GOT3 (cell line): ENCODE measurements at places on chromosomes 3 and 15.

- no peak for DNase-seq
Measured at GRCh38 chr3:125594125-125594524, 1.2 kb downstream of the OSBPL11 start.

- no peak for DNase-seq
Measured at GRCh38 chr3:37729119-37729518, 132.6 kb upstream of the CTDSPL start.

DNA sequence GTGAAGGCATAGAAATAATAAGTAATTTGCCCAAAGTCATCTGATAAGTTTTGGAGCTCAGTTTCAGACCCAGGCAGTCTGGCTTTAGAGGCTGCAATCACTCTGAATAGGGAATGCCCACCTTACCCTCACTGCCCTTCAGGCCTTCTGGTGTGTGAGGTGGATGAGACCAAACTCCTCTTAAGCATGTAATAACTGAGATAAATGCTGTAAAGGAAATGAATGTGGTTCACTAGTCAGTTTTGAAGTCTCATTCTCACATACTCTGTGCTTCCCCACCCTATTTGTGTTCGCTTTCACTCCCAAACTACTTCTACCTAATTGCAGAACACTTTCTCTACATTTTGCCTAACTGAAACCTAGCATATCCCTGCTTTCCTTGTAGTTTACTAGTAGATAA lies 144.1 kb downstream of the FILIP1L start:
- no peak for DNase-seq

- no peak for DNase-seq
Measured at GRCh38 chr3:13896473-13897154, 16.7 kb upstream of the WNT7A start.

GRCh38 chr3:136995652-136996051 lies 37.9 kb downstream of the IL20RB start:
- DNase-seq = no peak

- no peak for DNase-seq
Measured at GRCh38 chr3:11570789-11571495, 72.8 kb downstream of the VGLL4 start.

DNA sequence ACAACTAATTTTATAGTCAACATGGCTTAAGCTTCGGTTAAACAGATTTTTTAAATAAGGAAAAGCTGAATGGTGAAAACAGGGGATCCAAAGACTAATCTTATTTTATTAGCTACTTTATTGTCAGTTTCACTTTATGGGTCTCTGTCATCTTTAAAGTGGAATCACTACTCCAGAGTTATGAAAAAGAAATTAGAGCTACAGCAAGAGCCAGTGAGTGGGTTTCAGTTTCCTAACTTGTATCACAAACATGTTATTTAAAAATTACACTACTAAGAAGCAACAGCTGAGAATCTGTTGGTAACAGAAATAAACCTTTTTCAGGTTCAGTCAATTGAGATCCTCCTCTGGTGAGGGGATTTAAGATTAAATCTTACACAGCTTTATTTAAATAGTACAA lies 10.0 kb downstream of the PHC3 start:
- DNase-seq = no peak

GRCh38 chr3:25594007-25594502 lies 70.7 kb downstream of the TOP2B start:
- DNase-seq = no peak

GRCh38 chr15:32802286-32802936 lies 84.6 kb downstream of the GREM1 start:
- no peak for DNase-seq

DNA sequence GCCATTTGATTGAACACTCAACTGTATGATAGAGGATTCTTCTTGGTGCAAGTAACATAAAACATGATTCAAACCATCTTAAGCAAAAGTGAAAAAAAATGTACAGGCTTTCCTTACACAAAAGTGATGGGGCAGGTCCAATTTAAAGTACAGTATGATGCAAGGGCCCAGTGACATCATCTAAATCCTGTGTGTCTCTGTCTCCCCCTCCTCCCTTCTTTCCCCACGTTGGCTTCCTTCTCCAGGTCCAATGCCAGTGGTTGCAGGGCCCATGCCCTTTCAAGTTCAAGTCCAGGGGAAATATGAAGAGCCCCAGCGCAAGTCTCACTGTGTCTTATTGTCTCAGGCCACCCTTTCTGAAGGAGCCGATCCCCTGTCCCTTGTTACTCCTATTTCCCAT lies 332.3 kb downstream of the SHQ1 start:
- no peak for DNase-seq

DNA sequence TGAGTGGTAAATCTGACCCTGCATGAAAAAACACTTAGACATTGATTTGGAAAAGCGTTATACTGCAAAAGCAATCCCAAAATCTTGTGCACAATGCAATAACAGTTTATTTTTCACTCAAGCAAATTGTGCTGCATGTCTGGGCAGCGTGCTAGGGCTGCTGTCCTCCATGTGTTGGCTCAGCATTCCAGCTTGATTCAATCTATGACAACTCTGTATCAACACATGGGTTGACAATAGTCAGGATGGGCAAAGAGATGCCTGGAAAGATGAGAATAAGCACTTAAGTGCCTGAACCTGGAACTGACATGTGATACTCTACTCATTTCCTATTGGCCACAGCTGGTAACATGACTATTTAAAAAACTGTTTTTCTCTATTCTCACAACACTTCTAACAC lies 51.8 kb downstream of the DUT start:
- no peak for DNase-seq

DNA sequence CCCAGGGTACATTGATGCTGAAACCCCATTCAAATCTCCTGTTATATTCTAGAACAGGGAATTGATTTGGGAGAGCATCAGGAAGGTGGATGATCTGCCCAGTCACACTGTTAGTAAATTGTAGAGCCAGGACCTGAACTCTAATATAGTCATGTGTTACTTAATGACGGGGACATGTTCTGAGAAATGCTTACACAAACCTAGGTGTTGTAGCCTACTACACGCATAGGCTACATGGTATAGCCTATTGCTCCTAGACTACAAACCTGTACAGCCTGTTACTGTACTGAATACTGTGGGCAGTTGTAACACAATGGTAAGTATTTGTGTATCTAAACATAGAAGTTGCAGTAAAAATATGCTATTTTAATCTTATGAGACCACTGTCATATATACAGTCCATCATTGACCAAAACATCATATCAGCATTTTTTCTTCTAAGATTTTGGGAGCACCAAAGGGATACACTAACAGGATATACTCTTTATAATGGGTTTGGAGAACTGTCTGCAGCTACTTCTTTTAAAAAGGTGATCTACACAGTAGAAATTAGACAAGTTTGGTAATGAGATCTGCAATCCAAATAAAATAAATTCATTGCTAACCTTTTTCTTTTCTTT lies 5.8 kb downstream of the B2M start:
- DNase-seq = no peak

DNA sequence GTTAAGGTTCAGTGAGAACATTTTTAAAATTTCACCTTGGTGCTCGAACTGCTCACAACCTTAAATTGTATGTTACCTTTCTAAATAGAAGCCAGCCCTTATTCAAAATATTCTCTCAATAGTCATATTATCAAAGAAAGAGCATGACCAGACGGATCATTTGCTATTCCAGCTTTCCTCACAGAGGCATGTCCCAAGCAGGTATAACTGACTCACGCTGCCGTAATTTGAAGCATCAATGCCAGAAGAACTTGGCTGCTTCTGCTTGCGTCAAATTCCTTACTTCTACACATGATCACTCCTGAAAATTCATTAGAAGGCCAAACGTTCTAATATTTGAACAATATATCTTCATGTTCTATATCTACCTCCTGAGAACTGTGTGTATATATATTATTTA lies 69.5 kb upstream of the VGLL4 start:
- no peak for DNase-seq

GRCh38 chr3:193780810-193781478 lies 187.9 kb downstream of the OPA1 start:
- DNase-seq = peak; percentile 33

GRCh38 chr15:28023422-28023821 lies 75.7 kb downstream of the OCA2 start:
- DNase-seq = no peak

DNA sequence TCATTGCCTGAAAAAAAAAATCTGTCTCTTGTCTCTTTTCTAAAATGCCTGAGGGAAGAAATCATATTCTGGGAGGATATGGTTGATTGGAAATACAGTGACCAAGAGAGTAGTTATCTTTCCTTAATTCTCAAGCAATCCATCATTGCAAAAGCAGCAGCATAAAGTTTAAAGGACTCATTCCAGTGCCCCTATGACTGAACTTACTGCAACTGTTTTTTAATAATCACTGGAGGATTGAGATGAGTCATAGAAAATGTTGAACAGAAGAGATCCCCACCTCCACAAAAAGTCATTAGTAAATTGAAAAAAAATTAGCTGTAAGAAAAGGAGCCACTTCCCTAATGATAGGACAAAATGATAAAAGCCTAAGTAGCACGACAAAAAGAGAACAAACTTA lies 121.5 kb downstream of the SLC9A9 start:
- no peak for DNase-seq

GRCh38 chr3:137764001-137764433 lies at the start of gene SOX14:
SOX14 (plus strand) TSS chr3:137764315; CDS start chr3:137764785, 470 bp downstream.
- no peak for DNase-seq

DNA sequence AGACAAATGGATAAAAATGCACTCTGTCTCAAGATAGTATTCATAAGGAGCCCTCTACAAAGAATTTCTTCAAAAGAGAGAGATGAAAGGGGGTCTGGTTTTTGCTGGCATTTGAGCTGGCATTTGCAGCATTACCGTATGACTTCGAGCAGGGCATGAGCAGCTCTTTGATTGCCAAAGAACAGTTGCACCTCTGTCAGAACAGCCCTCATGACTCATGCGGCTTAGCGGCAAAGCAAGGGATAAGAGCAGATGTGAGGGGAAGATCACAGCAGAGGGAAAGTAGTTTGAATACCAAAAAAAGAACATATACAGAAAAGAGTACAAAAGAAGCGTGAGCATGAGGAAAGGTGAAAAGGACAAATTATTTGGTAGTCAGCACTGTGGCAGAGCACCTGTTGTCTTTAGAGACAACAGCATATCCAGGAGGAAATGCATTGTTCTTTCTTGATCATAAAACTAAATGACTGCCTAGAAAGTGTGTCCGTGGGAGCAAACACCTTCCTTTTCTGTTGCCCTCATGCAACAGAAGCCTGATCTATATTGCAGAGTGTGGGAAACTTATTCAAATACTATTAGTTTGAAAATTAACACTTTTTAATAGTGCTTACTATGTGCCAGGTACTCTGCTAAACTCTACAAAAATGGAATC lies 80.5 kb upstream of the SLC24A5 start:
- no peak for DNase-seq

GRCh38 chr3:180913581-180914404 lies 1.3 kb downstream of the FXR1 start:
- no peak for DNase-seq

DNA sequence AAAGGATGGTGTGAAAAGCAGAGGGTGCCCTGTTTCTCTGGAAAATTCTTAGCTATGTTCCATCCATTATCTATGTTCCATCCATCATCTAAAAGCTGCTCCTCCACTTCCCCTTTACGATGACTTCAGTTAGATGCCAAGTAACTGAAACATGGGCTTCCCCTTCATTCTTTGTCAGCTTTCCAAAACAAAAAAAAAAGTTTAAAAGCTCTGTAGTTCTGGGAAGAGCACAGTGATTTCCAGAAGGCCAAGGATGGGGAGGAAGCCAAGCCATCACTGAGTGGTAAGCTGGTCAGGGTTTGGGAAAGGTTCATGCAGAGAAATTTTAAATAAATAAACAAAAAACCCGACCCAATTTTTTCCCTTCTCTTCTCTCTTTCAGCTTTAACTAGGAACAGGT lies 111.5 kb downstream of the CFAP44 start:
- no peak for DNase-seq

DNA sequence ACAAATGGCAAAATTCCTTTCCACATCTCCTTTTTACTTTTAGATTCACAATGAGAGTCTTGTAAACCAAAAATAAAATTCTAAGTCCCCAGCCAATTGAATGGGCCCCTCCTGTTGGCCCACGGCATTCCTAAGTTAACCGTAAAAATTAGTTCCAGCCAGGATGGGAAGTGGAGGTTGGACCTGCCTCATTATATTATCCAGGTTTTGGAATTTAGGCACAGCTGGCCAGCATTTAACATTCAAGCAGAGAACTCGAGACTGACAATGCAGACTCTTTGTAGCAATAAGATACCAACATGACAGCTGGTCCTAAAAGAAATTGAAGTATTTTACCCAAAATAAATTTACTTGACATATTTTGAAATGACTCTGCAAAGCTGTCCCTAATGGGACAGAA lies 321.0 kb upstream of the NAALADL2 start:
- no peak for DNase-seq

- no peak for DNase-seq
Measured at GRCh38 chr15:35507932-35508638, 37.9 kb downstream of the DPH6 start.

GRCh38 chr15:82849556-82850512 lies 40.4 kb downstream of the WHAMM start:
- no peak for DNase-seq

GRCh38 chr3:66348704-66349103 lies 127.9 kb downstream of the SLC25A26 start:
- no peak for DNase-seq

DNA sequence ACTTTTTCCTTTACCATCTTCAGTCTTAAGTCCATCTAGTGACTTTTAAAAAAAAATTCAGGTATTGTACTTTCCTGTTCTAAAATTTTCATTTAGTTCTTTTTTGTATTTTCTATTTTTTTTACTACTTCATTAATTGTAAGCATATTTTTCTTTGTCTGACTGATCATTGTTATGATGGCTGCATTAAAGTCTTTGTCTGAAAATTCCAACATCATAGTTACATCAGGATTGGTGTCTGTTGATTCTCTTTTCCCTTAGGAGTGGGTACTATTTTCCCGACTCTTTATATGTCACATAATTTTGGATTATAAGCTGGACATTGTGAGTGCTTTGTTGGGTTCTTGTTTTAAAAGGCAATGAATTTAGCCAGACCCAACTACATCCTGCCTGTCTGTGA lies 34.9 kb upstream of the POLR2M start:
- DNase-seq = no peak

DNA sequence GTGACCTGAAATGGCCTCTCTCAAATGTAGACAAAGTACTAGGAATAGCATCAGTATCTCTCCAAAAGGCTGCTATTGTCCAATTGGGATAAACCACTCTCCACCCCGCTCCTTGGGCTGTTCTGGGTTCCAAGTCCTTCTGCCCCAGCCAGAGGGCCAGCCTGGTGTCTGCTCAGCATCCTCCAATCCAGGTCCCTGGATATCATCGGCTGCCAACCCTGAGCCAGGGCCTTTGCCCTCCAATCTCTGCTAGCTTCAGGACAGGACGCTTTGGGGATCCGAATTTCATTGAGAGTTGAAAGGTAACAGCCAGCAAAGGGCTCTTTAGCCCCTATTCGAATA lies 119.3 kb upstream of the ADPGK start:
- DNase-seq = no peak

DNA sequence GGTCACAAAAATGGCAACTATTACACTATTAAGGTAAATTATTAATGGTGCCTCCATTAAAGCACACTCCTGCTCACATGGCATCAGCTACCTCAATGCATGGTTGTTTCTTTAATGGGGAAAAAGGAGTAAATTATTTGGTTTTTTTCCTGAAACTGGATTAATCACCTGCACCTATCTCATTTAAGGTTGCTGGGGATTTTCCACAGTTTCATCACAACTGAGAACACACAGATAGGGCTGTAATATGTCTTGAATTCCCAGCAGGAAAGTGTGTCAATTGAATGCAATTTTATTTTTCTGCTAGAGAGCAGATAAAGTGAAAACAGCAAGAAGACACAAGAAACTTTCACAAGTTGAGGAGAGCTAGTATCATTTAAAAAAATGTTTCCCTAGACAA lies 36.4 kb downstream of the RFTN1 start:
- DNase-seq = no peak

GRCh38 chr15:98855067-98855814 lies 152.4 kb downstream of the PGPEP1L start:
- no peak for DNase-seq
